Activated T-helper 1 cell treated with Interleukin-2 at 50 U/mL for 16 hours (primary cell): ENCODE measurements at places on chromosomes 2 and 18.

DNA sequence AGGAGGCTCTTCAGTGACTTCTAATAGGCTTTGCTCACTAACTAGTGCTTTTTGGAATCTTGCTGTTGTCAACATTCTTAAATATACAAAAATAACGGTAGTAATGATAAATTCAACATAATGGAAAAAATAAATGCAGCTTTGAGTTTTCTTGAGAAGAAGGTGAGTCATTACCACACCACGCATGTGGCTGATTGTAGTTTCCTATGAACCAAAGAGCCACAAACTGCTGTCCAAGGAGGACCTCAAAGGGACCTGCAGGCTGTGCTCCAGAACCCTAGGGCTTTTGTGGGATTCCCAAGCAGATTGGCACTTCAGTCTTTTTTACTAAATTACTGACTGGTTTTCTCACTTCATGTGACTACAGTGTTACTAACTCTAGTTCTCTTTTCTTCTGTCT, 66.7 kb downstream of the TPGS2 start:
- DNase-seq = no peak

GRCh38 chr2:8389431-8390108, 292.3 kb upstream of the ID2 start:
- DNase-seq = no peak

DNA sequence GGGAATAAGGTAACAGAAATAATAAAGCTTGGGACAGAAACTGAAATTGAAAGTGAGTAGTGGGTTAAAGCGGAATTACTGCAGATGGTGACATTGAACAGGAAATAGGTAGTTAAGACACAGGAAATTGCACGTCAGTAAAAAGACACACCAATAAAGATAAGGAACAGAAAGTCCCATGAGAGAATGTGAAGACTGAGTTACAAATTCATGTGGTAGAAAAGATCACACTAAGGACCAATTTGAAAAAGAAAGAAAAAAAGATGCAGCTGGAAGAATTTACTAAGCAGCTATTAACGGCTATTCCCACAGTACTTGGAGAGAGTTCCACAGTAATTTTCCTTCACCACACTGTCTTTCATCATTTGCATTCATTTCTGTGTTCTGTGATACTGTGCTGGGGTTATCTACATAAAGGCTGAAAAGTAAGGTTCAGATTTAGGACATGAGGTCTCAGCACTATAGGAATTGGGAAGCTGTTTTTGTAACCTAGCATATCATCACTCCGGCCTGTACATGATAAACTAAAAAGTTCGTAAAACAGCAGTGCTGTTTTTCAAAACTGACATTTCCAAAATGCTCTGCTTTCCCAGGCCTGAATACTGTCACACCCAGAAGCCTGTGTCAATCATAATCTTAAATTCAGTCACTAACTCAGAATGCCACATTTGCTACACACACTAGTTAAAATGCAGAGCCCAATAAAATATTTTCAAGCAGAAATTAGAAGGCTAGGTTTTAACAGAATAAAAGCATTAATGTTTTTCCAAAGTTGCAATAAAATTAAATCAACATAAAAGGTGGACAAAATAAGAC, 42.9 kb downstream of the SRBD1 start:
- DNase-seq = no peak

GRCh38 chr2:72889991-72890390, 2.8 kb downstream of the SPR start:
- no peak for DNase-seq

GRCh38 chr2:206993396-206993911, 54.1 kb downstream of the CPO start:
- no peak for DNase-seq

DNA sequence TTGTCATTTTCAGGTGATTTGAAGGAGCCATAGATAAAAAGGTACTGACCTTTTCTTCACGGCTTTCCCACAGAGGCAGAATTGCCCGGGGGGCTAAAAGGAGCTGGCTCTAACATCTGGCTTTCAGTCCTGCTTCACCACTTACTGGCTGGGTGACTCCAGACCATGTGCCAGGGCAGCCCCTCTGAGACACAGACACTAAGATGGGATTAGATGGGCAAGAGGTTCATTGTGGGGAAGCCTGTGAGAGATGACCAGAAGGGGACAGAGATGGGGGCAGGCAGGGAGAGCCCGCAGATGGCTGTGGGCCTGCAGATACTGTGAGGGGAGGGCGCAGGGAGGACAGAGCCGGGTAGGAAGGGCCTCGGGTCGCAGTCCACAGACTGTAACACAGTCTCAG, 74.7 kb upstream of the TTC39C start:
- DNase-seq = no peak

DNA sequence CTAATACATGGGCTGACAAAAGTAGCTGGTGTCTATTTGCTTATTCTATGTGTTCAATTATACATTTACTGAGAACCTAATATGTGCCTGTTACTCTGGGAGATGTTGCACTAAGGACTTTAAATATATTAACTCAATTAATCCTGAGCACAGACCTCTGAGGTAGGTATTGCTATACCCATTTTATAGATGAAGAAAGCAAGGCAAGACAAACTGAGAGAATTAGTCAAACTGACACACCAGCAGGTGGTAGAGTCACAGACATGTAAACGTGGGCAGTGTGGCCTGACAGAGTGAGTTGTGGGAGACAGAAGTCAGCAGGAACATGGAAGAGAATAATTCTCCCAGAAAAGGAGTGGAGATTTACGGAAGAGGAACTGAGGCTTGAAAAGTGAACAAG, 428.9 kb downstream of the LPIN1 start:
- DNase-seq = no peak

GRCh38 chr2:29361231-29361630, 246.0 kb downstream of the CLIP4 start:
- DNase-seq = no peak

- DNase-seq = no peak
These were observed 213.3 kb upstream of the CTAGE1 start for GRCh38 chr18:22630980-22631379.

- DNase-seq = no peak
These were observed 2.9 kb downstream of the DUSP11 start for GRCh38 chr2:73776869-73777519.

DNA sequence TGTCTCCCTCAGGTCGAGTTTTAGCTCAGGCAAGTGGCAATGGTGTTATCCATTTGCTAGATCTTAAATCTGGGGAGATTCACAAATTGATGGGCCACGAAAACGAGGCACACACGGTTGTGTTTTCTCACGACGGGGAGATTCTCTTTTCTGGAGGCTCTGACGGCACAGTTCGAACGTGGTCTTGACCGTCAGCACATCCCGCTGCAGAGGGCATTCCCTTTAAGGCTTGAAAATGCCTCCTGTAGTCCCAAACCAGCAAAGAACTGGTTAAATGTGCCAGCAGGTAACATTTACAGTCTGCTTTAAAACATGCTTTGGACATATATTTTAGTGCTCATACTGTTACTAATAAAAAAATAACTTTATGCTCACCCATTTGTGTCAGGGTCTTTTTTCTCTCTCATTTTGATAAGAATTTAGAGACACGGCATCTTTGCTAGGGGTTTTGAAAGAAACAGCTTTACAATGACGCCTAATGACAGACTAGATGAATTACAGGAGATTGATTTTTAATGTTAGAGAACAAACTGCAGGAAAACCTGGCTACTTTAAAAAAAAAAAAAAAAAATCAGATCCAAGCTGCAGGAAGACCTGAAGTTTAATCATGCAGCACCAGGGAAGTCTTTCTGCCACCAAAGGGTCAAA, 602 bp upstream of the VWC2L start:
- no peak for DNase-seq

DNA sequence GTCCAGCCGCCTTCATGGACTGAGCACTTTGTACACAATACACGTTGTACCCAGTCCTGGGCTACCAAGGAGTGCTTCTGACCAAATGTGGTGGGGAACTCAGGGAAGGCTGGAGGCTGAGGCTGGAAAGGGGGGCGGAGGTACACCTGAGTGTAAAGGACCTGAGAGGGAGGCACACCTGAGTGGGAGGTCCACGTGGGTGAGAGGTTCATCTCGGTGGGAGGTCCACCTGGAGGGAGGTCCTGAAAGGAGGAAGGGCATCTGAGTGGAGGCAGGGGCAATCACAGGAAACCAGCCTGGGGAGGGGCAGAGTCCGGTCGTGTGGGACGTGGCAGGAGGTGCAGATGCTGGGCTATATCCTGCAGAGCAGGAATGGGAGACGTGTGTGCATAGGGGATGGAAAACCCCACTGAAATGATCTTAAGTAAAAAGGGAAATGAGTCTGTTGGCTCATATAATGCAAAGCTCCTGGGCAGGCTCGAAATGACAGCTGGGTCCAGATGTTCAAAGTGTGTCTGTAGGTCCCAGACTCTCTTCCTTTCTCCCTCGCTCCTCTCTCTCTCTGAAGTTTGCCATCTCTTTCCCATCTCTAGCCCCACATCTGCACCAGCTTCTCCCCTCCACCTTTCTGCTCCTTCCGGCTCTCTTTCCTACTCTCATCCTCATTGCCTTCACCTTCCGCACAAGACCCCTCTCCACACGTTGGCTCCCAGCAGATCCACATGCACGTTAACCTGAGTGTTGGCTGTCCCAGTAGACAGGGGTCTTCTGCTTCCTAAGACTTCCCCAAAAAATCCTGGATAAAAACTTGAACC, 137.7 kb downstream of the PXDN start:
- no peak for DNase-seq

- no peak for DNase-seq
These were observed 127.8 kb upstream of the RGPD4 start for GRCh38 chr2:107698861-107699260.

GRCh38 chr2:133163111-133163510, 405.2 kb downstream of the NCKAP5 start:
- DNase-seq = no peak

GRCh38 chr2:72979896-72980295, 62.6 kb downstream of the EMX1 start:
- no peak for DNase-seq

DNA sequence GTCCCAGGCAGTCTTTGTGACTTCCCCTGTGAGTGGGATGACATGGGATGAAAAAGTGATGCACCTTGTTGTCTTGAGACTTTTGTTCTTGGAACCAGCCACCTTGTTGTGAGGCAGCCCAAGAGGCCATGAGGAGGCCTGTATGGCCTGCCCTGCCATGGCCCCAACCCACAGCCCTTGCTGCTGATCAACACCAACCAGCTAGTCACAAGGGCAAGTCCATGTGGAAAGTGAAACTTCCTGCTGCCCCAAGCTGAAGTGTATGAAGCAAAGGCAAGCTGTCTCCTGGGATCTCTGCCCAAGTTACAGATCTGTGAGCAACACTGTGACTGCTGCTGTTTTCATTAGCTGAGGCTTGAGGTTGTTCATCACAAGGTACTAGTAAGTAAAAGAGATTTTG, 21.6 kb downstream of the TMEM18 start:
- DNase-seq = no peak

DNA sequence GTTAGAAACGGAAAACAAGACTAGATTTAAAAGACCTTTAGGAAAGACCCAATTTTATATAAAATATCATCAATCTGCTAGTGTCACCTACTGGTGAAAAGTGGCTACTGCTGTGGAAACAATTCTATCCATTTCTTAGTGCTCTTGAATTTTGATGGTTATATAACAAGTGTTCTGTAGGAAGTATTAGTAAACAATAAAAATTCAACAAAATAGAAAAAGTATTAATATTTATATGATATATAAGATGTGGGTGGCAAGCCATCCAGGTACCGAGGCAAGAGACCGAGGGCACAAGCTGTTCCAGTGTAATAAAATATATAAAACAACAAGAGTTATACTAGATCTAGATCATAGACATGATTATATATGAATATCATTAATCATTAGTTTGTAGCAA, 6.2 kb upstream of the TMEM87B start:
- DNase-seq = no peak

GRCh38 chr2:14722904-14723570, 90.5 kb downstream of the LRATD1 start:
- DNase-seq = no peak

DNA sequence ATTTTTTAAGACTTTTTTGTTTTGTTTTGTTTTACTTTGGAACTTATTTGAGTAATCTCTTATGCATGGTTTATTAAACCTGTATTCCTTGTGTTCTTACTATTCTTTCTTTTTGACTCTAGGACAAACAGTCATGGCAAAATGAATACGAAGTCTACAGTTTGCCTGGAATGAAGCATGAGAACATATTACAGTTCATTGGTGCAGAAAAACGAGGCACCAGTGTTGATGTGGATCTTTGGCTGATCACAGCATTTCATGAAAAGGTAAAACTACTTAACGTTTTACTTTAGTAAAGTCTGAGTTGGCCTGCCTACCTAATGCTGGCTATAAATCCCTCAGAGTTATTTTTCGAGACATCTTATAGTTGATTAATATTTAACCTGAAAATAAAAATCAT, 72.3 kb downstream of the ACVR2A start:
- no peak for DNase-seq

DNA sequence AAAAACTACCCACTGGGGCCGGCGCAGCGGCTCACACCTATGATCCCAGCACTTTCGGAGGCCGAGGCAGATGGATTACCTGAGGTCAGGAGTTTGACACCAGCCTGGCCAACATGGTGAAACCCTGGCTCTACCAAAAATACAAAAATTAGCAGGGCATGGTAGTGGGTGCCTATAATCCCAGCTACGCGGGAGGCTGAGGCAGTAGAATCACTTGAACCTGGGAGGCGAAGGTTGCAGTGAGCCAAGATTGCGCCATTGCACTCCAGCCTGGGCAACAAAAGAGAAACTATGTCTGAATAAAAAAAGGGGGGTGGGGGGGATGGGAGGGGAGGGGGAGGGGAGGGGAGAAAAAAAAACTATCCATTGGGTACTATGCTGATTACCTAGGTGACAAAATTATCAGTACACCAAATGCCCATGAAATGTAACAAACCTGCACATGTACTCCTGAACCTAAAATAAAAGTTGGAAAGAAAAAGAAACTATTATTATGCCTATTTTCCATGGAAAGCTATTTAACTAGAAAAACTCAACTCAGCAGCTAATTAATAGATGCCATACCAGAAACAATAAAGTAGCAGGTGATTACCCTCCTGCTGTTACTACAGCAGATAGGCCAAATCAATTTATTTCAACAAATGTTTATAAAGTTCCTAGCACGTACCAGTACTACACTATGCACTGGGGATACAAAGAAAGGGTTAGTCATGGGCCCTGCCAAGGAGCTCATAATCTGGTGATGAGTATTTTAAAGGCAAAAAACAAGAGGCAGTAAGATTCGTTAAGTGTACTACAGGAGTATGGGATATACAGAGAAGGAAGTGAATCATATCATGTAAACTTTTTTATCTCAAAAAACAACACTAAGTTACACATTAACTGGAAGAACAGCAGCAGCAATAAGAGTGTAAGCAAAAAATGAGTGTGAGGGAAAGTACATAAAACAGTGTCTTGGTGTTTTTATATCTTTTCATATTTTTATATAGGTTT, 112.8 kb upstream of the SLC39A10 start:
- DNase-seq = no peak

GRCh38 chr2:55159037-55159651, 72.9 kb downstream of the CLHC1 start:
- no peak for DNase-seq
